ENCODE measurements at places on chromosomes 4 and X. TPM values are rescaled to one million over a fixed set of nuclear protein-coding genes. Genes with fewer than 3 reads are reported as not detected.

Gene PITX2
- not detected for polyA plus RNA-seq

Gene NLGN4X
- 1.8 TPM for polyA plus RNA-seq

GRCh38 chr4:186150926-186151325 is 40.4 kb upstream of the CYP4V2 start:
- DNase-seq = no peak

DNA sequence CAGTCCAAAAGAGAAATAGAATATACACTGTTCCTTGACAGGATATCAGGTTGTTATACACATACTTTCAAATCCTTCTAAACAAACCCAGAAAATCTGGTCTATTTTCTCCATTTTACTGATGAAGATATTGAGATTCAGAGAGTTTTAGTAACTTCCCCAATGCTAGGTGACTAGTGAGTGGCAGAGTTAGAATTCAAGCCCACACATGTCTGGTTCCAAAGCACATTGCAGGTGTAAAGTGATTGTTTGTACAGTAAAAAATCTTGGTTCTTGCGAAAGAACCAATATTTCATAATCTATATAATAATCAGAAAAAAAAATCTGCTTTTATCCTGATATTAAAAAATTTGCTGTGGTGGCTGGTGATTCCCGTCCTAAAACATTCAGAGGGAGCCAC is 39.5 kb upstream of the EMCN start:
- DNase-seq = no peak

DNA sequence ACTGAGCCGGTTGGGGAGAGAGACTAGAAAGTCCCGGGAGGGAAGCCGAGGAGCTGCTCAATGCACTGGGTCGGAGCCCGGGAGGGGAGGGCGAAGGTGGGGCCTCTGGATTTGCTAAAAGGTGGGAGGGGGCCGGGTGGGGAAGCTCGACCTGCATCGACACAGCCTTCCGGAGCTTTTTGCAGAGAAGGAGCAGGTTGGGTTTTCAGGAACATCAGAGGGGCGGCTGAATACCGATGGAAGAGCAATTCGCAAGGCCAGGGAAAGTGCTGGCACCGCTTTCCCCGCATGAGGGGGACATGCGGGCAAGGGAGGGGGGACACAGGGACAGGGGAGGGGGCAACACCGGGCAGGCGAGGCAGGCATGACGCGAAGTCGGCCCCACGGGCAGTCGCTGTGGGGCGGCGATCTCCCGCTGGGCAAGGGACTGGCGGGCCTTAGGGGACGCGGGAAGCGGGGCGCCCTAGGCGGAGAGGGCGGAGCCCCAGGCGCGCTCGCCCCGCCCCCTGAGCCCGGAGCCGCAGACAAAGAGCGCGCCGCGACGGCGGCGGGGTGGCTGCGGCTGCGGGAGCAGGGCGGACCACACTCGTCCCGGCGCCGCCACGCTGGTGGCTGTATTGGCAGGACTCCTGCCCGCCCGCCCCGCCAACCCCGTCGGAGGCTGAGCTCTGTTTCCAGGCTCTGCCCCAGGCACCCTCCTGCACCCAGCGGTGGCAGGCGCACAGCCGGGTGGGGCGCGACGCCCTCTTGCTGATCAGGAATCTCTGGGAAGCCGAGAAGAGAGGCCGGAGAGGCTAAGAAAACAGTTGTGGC is 11.6 kb downstream of the PDZD4 start:
- no peak for DNase-seq

All from left lung (tissue), 14 donors.